Activated CD4-positive, CD25-positive, alpha-beta regulatory T cell treated with anti-CD3 and anti-CD28 coated beads, Interleukin-2, amount 50 U/mL, for 24 hours (primary cell): ENCODE measurements at places on chromosomes 7 and 10.
A peak's percentile ranks its signal among the peaks of the same experiment; 100 is the strongest.

DNA sequence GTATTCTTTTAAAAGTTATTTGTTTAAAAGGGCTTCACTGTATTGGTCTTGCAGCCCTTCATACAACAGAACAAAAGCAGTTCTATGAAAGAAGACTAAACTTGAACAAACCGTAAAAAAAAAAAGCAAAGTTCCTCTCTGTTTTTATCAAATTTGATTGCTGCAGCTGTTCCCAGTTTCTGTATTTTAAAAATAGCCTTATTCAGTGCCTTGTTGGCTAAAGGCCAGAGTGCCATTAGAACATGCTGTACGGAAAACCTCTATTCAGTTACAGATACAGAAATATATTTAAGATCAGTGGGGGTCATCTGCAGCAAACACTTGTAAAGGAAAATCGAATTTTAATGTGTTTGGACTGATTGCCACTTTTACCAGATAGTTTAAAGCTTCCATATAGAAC, 207.8 kb upstream of the ETV1 start:
- ATAC-seq, result no peak

GRCh38 chr7:67843615-67844014, 847.0 kb downstream of the TYW1 start:
- ATAC-seq, result no peak

DNA sequence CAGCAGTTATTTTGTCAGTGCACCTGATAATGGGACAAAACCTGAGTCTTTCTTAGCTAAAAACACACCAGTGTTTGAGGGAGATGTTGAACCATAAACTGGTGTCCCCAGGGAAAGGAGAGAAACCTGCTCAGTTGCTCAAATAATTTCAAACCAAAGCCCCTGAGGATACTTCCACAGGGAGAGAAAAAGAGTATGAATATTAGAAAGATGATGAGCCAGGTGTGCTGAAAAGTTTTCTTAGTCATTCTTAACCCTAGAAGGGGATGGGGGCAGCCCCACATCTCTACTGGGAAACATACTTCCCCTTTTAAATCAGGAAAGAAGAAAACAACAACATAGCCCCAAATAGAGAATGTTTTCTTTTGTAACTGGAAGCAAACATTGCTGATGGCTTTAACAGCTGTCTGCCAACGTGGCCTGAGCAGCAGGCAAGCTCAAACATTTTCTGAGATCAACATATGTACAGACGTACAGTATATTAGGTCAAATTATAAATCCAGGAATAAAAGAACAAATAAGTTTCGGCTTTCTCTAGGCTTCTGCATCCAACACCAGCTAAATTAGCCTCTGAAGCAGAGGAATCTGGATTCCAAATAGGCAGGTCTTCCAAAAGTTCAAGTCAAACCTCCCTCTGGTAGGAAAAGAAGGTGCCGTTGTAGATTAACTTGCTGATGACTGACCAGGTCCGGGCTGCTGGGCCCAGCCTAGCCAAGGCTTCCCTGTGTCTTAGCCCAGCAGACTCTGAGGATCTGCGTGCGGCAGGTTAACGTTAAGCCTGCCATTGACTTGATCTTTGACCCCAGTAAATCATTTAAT, 30.5 kb upstream of the FBXW4 start:
- ATAC-seq, result no peak

DNA sequence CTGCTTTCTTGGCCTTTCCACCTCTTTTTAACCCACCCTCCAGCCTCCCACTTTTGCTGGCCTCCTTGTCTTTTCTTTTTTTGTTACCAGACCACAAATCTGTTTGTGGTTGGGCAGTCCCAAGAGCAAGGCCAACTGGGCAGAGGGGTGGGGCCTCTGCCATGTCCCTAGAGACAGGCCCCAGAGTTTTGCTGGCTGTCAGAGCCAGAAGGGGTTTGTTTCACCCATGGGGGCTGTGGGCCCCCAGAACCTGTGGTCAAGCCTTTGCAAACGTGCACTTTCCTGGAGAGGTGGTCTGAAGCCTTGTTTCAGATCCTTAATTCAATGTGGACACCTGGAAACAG, 10.3 kb downstream of the ZMIZ1 start:
- ATAC-seq, result no peak

- ATAC-seq, result peak; percentile 69
Observed at GRCh38 chr10:30433730-30434272, at the start of gene MAP3K8. TSS of gene MAP3K8 (plus strand) at chr10:30434184. CDS start at chr10:30438939, 4,755 bp downstream.

DNA sequence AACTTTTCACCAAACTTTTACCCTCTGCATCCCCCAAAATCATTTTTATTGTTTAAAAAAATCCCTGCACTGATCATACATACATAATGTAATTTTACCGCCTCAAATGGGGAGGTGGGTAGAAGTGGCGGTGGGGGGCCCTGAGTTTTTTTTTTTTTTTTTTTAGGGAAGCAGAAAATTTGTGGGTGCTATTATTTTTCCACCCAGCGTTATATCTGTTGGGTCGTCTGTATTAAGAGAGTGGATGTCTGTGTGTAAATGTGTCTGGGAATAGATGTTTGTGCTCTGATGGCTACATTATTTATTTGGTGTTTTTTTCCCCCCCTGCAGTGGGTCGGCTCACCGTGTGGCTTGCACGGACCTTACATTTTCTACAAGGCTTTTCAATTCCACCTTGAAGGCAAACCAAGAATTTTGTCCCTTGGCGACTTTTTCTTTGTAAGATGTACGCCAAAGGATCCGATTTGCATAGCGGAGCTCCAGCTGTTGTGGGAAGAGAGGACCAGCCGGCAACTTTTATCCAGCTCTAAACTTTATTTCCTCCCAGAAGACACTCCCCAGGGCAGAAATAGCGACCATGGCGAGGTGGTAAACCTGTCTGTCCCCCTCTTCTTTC, 438 bp downstream of the ARID5B start:
- no peak for ATAC-seq

DNA sequence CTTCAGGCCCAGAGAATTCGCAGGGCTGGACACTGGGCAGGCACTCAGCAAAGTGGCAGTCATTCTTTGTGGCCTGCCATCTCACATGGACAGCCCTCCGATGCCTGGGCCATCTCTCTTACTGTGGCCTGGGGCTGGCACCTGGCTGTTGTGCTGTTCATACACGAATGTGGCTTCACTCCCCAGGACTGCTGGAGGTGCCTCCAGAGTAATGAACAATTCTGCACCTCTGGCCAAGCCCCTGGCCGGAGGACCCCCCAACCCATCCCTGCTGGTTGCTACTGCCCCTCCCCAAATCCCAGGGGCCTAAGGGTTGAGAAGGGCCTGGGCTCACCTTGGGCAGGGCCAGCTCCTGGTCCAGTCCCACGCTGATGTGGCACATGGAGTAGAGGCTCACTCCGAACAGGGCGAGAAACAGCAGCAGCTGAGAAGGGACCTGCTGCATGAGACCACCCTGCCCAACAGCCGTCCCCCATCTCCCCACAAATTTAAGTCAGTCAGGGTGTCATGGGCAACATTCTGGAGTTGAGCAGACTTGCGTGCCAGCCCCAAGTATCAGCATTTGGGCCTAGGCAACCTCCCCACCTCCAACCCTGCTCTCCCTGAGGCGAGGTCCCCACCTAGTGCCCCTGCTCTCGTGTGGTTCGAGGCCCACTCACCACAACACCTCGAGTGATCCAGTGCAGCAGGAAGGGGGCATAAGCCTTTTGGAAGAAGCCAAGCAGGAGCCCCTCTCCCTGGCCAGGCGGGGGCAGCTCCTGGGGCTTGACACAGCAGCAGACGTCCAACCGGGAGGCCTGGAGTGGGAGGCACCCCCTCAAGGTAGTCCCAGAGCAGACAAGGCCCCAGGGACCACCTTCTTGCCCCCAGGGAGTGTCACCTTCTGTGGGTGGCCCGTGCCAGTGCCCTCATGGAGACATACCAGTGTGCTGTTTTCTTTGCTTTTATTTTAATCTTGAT, 9.4 kb downstream of the NPC1L1 start:
- no peak for ATAC-seq

DNA sequence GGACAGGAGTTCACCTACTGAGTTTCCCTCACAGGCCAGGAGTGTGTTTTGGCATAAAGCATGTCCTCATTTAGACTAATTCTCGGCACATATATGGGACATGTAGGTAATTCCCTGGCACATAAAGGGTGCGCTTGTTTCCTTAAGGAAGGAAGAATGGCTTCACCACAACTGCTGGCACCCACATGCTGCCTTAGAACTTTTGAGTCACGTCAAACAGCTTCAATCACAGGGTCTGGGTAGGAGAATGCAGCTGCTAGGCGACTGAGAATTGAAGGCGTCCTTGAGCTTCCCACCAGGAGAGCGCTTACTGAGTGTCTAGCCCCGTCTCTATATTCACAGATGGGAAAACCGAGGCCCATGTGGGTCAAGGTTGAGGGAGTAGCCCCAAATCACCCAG, 146.1 kb downstream of the CHN2 start:
- ATAC-seq, result no peak

GRCh38 chr7:44469461-44470134, 20.9 kb downstream of the NUDCD3 start:
- no peak for ATAC-seq

DNA sequence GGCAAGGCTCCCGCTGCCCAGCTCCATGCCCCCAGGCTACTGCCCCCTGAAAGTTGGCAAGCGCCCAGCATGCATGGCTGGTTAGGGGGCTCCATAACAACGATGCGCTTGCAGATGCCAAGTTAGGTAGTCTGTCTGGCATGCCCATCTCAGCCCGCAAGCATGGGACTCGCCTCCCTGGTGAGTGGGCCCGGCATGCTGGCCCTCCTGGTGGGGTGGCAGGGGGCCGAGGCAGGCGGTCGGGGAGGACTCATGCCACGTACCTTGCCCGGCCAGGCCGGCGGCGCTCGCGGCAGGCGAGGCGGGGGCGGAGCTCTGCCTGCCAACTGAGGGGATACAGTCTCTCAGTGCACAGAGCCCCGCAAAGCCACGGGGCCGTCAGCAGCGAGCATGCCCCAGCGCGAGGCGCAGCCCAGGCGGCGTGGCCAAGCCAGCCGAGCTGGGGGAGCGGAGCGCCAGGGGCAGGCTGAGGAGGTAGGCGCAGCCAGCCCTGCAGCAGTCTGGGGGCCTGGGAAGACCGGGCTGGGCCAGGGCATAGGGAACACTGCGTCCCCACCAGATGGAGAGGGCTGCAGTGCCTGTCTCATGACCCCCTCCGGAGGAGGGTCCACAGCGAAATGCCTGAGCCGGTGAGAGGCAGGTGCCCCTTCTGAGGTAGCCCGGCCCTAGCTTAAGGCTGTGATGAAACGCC, 28.0 kb upstream of the NDST2 start:
- ATAC-seq, result no peak

- ATAC-seq, result no peak
Observed at GRCh38 chr7:16916105-16916639, 34.4 kb upstream of the AGR3 start.

GRCh38 chr10:77836299-77836820, 90.2 kb downstream of the DLG5 start:
- ATAC-seq, result peak; percentile 60

DNA sequence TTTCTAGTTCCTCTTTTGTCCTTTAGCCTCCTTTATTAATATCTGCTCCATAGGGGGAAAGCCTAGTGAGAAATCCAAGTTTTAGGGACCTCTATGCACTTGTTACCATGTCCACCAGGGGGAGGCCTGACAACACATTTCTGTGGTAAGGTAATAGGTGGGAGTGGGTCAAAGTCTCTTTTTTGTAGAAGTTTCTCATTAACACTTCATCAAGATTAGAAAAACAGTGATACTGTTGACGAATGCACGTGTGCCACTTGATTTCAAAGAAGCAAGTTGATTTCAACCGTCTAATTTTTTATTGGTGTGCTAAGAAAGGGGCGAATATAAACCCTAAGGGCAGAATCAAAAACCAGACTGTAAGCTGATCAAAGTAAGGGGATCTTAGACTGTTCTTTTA, 30.6 kb downstream of the CISD1 start:
- peak; percentile 65 for ATAC-seq

DNA sequence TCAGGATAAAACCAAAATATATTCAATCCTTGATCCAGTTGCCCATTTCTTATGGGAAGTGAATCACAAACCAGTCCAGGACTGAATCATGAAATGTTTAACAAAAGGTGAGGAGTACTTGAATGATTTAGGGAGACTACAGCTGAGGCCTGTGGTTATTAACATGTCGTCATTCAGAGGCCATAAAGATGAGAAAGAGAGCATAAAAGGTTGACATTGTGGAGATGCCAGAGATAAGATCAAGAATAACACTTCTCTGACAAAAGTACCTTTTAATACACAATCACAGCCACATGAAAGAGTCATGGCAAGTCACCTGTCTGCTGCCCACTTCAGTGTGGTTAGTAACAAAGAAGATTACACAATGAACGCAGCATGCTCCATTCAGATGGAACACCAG, 1195.7 kb upstream of the SORCS1 start:
- ATAC-seq, result no peak

DNA sequence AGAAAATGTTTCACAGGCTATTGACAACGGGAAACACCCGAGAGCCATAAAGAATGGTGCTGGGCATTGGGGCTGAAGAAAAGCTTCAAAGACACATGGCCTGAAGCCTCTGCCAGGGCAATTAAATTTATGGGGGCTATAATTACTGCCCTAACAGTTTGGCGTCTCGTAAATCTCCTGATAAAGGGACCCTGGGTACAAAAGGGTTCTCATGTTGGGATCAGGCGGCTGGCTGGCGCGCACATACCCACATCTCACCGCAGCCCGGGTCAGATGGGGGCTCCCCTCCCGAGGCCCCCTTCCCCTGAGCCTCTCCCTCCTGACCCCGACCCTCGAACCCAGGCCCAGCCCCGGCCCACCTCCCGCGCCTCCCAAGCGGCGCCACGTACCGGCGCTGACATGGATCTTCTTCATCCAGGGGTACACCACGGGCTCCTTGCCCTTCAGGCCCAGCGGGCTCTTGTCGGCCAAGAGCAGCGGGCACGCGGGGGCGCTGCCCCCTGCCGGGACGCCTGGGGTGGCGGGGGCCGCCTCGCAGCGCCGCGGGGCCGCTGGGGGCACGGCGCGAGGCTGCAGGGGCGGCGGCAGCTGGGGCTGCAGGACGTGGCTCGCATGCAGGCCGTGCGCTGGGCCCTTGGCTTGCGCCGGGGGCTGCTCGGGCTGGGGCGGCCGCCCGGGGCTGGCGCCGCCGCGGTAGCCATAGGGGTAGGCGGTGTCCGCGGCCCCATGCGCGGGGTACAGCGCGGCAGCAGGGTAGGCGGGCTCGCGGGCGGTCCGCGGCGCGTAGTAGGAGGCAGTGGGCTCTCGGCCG, 623 bp downstream of the HOXA4 start:
- ATAC-seq, result no peak

- ATAC-seq, result no peak
Observed at GRCh38 chr10:99758211-99758891, 24.1 kb upstream of the ABCC2 start.

- ATAC-seq, result no peak
Observed at GRCh38 chr10:79393221-79393923, 46.1 kb downstream of the PPIF start.

- no peak for ATAC-seq
Observed at GRCh38 chr10:6877722-6878392, 297.8 kb upstream of the PRKCQ start.
